ENCODE measurements at places on chromosomes 7 and 10.

DNA sequence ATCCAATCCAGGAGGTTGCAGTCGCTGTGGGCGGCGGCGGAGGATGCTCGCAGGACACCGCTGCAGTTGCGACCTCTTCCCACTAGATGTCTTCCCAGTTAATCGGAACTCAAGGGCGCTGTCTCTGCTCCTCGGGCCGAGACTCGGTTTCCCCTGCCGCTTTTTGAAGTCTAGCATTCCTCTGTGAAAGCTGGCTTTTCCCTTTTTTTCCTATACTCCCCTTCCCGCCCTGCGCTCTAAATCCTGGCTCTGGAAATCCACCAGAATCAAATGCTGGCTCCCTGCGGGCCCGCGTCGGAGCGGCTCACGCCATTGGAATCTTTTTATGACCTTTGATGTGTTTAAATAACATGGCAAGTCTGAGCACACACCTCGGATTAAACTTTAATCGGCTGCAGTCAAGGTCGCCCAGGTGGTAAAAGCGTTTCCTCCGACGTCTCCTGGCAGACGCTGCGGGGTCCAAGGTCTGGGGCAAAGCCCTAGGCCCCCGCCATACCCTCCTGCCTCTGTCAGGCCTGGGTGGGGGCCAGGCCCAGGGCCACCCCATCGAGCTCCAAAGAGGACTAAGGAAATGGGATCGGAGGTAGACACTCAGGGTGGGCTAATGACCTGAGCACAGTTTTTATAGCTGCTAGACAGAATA is 10.7 kb upstream of the HOXA13 start:
- DNase-seq, result peak; percentile 43

DNA sequence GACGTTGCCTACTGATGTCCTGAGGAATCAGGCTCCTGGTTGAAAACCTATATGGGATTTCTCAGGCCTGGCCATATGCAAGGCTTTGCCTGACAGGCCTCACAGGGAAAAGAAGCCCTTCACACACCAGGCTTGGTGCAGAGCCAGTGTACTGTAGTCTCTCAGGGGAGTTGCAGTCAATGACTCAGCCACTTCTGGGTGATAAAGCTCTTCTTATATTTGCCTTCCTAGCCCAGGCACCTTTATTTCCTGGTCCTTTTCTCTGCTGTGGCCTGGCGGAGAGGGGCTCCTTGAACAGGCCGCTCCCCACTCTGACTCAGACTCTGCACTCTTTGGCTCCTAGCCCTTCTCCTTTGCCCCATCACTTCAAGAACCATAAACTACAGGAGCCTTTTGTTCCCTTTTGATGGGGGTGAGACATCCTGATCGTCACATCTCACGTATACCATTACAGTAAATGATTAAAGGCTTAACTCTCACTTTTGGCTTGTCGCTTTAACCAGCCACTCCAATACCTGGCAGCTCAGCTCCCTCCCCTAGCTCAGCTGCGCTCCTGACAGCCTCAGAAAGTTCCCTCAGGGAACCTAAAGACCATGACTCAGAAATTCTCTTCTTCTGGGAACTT is 33.5 kb downstream of the DPY19L1 start:
- no peak for DNase-seq

GRCh38 chr10:2425320-2425719 is 642.0 kb upstream of the PFKP start:
- DNase-seq, result no peak

GRCh38 chr10:408236-408635 is 273.0 kb downstream of the ZMYND11 start:
- DNase-seq, result no peak

GRCh38 chr10:17713758-17714157 is 38.2 kb upstream of the TMEM236 start:
- DNase-seq, result no peak

DNA sequence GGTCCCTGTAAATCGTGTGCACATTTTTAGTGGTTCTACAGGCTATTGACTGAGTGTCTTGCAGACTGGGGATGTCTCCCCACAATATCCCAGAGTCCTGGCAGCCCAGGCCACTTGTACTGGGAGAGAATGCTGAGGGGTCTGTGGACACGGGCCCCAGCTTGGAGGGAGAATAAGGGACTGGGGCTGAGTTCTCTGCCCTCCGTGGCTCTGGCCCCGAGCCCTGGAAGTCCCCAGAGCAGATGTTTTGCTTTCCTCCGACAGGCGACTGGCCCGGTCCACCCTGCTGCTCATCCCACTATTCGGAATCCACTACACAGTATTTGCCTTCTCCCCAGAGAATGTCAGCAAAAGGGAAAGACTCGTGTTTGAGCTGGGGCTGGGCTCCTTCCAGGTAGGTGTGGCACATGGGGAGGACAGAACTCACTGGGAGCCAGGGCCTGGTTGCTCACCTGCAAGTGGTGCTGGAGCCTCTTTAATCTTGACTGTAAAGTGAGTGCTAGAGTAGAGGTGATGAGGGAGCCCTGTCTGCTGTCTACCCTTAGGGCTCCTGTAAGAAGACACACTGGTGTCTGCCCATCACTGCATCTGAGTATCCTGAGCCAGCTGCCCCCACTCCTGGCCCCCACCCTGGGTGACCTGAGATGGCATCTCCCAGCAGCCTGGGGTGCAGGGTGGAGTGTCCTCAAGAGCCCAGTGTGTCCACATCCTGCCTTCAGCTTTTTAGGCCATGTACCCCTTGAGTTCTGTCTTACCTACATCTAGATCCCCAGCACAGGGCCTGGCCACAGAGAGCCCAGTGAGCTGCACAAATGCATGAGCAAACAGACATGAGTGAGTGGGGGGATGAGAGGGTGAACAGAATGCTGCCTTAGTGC is 51.1 kb downstream of the ADCYAP1R1 start:
- no peak for DNase-seq

DNA sequence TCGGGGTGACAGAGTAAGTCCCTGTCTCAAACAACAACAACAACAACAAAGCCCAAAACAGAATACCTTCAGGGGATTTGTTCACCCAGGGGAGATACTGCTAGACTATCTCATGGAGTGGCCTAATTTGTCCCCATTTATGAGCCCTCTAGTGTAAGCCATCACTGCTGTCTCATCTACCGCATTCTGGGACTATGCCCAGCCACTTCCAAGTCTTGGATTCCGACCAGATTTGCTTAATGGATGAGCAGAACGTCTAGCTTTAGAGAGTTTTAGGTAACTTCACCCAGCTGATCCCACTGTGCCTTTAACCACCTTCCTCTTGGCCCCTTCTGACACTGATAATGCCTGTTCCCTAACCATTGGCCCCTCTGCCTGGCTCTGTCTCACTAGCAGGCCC is 47.1 kb downstream of the PAPSS2 start:
- DNase-seq, result no peak

DNA sequence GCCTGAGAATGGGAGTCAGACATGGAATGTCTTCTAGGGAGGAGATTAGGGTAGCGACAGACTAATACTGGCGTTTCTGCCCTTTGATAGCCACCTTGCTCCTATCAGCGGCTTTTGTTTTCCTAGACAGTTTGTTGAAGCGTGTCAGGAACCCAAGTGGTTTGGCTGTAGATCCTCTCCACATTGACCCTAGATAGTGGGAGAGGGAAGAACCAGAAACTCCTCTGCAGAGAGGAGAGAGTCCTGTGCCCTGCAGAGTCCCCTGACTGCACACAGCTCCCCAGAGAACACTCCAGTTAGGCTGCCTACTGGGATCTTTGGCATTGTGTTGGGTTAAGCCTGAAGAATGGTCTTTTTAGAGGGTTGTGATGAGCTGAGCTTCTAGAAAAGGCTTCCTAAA is 2.4 kb downstream of the MEPCE start:
- DNase-seq, result no peak

DNA sequence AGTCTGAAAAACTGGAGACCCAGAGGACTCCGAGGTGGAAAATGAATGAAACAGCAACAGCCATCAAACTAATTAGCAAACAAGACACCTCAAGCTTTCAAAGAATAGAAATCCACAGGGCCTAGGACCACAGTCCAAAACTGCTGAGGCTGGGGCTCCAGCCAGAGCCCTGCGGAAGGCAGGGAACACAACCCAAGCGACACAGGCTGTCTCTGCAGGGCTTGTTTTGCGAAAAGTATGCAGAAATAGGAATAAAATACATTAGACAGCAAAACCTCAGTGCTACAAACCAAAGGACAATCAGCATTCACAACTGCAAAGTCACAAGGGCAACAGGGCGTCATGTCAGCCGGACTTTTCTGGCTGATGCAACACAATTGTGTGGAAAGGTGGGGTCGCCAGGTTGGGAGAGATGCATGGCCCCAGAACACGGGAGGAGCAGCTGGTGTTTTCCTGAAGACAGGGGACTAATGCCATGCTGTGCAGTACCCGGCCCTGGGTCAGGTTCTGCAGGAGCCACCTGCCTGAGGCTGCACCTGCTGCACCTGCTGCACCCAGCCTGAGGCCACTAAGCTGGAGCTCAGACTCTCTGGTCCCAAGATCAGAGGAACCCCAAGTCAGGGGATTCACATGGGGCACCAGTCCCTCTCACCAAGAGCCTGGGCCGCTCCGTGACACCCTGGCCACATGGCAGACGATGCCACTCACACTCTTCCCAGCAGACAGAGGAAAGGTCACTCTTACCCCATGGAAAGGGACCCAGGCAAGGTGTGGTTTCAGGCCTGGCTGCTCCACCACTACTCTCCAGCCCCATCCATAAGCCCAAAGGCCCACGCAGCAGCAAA is 74.2 kb downstream of the MAD1L1 start:
- DNase-seq, result no peak

GRCh38 chr10:109239371-109239770 is 683.9 kb downstream of the XPNPEP1 start:
- DNase-seq, result no peak

DNA sequence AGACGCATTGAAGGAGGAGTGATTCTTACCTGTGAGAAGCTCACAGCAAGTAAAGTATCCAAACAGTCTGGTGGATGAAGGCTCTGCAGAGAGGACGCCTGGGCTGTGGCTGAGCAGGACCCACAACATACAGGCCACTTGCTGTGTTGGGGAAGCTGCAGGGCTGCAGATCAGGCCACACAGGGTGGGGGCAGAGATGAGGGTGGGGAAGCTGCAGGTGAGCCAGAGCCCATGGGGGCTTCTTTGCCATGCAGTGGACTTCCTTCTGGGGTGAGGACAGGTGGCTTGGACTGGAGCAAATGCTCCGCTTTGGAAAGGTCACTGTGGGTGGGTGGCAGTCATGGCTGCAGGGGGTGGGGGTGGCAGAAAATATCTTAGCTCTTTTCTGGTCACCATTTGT is 214.8 kb downstream of the GLRX3 start:
- DNase-seq, result no peak

DNA sequence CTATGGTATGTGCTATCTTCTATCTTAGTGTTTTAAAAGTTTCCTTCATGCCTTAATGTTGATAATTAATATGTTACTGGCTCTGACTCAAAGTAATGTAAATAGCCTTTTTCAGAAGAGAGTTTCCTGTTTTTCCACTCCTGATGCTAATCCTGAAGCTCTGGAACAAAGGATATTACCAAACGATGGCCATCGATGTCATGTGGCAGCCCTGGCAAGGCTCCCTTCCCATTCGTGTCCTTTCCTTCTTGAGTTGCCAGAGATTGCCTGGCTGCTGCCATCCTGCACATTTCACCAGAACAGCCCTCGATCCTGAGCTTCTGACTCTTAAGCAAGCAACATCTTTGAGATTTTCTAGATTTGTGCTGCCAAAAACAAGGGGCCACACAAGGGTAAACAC is 46.0 kb downstream of the RNF133 start:
- no peak for DNase-seq

DNA sequence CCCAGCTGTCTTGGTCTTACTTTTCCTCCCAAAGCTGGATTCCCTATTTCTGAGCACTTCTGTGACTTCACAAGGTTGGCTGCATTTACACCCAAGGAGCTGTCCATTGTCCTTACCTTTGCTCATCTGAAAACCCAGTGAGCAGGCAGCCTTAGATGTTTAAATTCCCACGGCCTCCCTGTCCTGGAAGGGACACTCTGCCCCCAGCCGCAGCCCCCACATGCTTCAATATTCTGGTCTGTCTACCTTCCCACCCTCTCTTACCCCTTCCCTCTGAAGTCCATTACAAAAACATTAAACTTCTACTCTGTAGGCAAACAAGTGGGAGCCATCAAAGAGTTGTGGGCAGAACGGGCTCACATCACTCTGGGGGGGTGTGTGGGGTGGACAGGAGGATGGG is 73.8 kb upstream of the EFCAB10 start:
- DNase-seq, result no peak

DNA sequence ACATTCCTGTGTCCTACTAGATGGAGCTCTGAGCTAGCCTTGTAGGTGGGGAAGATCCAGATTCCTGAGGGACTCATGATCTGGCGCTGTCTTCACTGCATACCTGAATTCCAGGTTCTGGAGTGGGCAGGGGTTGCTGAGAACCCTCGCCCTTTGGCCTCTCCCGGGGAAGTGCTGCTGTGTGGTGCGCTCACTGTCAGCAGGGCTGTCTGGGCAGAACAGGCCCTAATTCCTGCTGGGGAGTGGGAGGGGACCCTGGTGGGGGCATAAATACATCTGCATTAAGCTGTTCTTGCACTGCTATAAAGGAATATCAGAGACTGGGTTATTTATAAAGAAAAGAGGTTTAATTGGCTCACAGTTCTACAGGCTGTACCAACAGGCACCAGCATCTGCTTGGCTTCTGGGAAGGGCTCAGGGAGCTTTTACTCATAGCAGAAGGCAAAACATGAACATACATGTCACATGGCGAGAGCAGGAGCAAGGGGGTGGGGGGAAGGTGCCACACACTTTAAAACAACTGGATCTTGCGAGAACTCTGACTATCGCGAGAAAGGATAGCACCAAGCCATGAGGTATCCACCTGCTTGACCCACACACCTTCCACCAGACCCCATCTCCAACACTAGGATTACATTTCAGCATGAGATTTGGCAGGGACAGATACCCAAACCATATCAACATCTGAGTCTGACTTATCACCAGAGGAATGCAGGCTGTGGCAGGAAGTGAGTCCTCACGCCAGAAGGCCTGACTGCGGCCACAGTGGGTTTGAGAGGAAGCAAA is 115.0 kb downstream of the ADCY1 start:
- DNase-seq, result no peak

- DNase-seq, result no peak
Measured at GRCh38 chr7:91835091-91835825, 45.2 kb downstream of the MTERF1 start.

DNA sequence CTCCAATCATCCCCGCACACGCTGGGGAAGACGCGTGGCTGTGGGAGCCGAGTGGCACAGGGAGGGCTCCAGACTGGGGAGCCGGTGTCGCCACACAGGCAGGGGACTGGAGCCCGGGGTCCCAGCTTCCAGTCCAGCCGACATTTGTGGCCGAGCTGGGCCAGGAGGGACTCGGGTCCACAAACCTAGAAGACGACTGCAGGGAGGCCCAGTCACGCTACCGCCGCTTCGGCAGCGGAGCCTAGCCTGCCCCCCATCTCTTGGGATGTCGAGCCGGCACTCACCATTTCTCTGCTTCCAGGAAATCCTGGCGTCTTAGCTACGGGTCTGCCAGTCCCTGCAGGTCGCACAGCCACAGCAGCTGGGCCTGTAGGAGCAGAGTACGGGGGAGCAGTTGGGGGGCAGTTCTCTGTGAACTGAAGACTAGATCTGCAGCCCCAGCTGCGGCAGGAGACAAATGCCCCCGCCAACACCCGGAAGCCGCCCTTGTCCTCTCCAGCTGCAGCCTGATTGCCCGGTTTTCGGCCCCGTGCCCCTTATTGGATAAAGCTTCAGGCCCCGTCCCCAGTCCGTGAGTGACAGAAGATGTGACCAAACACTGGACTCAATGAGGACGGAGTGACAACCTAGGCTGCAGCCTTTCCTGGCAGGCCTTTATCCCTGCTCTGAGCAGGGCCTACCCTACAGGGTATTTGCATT is 270.7 kb downstream of the ZNF33B start:
- no peak for DNase-seq

GRCh38 chr7:112120696-112121217 is 85.4 kb downstream of the DOCK4 start:
- DNase-seq, result no peak

- DNase-seq, result no peak
Measured at GRCh38 chr7:11616466-11616865, 215.5 kb downstream of the THSD7A start.

Data from stimulated activated naive CD8-positive, alpha-beta T cell treated with anti-CD3 and anti-CD28 coated beads, Interleukin-15, amount 100 ng/mL, for 72 hours (primary cell).